ENCODE measurements at places on chromosomes 1 and 21.
A peak's percentile ranks its signal among the peaks of the same experiment; 100 is the strongest.

GRCh38 chr1:22318279-22318981, 133.2 kb upstream of the ZBTB40 start:
- DNase-seq: no peak

DNA sequence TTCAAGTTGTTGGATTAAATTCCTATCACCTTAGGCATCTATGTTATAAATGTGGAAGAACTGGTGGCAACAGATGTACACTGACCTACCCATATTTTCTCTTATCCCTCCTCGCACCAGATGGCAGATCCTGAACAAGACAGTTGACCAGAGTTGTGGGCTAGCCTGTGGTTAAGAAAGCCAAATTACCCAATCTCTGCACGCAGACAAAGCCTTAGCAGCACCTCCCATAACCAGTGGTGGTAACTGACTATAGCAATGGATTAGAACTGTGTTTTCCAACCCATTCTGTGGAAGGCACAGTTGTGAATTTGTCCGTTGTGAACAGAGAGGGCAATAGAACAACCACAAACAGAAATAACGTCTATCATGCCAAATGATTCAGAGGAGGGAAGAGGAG, 20.6 kb downstream of the ABCB10 start:
- no peak for DNase-seq

DNA sequence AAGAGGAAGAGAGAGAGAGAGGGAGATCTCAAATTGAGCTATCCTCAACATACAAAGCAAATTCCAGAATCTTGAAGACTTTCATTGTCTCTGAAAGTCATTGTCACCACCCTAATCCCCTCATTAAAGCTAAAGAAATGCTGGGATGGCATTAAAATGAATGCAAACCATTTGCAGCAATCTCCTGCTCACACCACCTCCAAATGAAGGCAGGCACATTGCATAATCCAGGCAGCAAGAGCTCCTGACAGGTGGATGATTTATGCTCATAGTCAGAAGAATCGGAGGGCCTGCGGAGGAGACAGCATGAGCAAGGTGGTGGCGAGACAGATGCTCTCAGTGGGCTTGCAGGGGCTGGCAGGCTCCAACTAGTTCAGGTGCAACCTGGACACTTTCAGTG, 90.2 kb downstream of the ESRRG start:
- no peak for DNase-seq

DNA sequence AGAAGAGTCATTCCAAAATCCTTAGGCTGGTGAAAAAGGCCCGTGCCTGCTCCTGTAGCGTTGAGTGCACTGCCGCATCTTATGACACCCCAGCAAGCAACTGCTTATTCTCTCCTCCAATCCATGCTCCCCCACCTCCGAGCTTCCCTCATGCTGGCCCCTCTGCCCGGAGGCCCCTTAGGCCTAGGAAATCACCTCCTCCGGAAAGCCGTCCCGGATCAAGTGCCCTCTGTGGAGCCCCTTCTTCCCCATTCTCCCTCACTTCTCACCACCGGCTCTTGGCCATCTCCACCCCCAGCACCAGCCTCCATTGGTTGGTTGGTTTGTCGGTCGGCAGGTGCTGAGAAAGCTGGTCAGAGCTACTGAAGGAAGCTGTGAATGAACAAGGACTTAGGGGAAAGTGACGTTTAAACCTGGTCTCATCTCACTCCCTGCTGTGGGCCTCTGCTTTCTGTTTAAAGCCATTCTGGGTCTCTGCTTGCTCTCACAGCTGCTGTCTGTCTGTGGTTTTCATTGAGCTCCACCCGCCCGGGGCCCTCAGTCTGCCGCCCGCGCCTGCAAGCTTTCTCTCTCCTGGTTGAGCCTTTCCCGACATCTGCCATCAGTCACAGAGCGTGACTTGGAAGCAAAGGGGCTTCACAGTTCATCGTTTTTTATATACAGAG, 122.2 kb downstream of the KCNN3 start:
- peak; percentile 16 for DNase-seq

DNA sequence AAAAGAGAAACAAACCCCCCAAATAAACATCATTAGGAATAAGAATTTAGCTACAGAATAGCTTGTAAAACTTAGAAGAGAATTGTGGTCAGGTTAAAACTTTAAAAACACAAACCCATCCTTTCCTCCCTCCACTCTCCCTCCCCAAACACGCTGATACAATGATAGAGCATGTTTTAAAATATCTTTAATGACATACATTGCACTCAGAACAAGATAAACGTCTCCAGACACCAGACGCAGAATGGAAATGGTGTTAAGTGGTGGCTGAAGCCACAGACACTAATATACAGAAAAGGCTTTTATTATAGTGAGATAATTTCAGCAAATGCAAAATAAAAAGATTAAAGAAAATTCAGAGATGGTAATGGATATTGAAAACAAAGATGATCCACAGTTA, 58.9 kb upstream of the SAMD13 start:
- no peak for DNase-seq

- DNase-seq: no peak
These were observed 63.2 kb upstream of the EFHD2 start for GRCh38 chr1:15346346-15347030.

DNA sequence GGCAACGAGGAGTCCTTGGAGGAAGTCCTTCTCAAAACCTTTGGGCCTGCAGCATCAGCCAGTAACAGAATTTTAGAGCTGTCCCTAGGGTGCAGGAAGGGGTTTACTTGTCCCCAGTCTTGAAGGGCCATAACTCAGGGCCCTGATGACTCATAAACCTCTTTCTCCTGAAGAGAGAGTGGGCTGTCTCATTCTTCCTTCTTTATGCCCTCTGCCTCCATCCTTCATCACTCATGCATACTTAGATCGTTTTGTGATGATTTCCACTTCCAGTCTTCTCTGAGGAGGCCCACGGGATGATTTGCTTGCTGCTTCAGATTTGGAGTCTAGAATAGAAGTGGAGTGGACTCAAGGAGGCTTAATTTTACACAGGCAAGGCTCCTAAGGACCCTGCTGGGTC, 60.2 kb downstream of the NDUFS5 start:
- no peak for DNase-seq

DNA sequence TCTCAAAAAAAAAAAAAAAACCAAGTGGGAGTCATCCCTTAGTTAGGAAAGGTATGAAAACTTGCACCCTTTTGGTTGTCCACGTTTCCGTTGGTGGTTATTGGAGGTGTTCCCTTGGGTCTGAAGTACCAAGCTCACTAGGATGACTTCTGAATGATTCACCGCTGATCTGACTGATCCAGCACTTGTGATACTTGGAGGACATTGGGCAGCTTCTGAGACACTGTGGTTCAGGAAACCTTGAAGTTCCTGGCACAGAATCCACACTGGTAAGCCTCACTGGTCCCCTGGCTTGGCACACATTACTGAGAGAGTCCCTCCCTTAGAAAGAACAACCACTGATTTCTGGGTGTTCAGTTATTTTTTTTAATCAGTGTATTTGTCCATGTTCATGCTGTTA, 91.9 kb downstream of the RYR2 start:
- no peak for DNase-seq

DNA sequence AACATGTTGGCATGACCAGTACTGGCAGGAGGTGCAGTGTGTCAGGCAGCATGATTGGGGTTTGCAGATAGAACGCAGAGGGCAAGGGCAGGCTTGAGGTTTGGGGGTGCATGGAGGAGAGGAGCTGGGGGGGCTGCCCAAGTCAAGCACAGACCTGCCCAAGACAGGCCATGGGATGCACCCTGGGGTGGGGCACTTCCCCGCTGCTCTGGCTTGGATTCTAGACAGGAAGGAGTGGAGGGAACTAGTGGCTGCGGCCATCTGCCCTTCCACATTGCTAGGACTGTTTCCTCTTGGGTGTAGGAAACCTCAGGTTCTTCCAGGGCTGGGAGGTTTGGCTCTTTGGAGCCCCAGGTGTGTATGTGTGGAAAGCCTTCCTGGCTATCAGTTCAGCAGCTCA, 3.0 kb downstream of the PDXK start:
- DNase-seq: no peak

GRCh38 chr1:41241749-41242341, at the start of gene SCMH1:
TSS of gene SCMH1 (minus strand) at chr1:41242306. CDS start at chr1:41186133, 56,173 bp downstream.
- DNase-seq: peak; percentile 31

GRCh38 chr1:206415942-206416341, 54.3 kb upstream of the IKBKE start:
- no peak for DNase-seq

DNA sequence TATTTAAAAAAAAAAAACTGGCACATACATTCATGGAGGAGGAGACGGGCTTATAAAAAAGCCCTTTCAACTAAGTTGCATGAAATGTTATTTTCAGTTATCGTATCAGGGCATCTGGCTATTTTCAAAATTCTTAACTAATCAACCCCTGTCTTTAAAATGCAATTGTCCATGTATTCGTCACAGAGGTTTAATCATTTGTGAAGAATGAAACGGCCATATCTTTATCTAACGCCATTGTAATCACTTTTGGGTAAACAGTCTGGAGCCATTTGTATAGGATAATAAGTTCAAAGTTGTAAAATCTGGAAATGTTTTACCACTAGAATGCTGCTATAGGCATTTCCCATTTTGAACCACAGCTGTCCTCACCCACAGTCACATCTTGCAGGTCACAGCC, 30.4 kb downstream of the SLC30A10 start:
- DNase-seq: no peak

DNA sequence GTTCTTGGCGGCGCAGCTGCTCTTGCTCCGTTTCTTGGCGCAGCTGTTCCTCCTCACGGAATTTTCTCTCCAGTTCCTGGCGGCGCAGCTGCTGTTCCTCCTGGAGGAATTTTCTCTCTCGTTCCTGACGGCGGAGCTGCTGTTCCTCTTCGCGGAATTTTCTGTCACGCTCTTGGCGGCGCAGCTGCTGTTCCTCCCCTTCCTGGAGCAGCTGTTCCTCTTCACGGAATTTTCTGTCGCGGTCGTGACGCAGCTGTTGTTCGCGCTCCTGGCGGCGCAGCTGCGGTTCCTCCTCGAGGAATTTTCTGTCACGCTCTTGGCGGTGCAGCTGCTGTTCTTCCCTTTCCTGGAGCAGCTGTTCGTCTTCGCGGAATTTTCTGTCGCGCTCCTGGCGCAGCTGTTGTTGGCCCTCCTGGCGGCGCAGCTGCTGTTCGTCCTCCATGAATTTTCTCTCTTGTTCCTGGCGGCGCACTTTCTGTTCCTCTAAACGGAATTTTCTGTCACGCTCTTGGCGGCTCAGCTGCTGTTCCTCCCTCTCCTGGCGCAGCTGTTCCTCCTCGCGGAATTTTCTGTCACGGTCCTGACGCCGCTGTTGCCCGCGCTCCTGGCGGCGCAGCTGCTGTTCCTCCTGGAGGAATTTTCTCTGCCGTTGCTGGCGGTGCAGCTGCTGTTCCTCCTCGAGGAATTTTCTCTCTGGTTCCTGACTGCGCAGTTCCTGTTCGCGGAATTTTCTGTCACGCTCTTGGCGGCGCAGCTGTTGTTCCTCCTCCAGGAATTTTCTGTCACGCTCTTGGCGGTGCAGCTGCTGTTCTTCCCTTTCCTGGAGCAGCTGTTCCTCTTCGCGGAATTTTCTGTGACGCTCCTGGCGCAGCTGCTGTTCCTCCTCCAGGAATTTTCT, 7.0 kb downstream of the TCHH start:
- DNase-seq: no peak

GRCh38 chr1:219066631-219067349, 106.9 kb upstream of the LYPLAL1 start:
- no peak for DNase-seq

- no peak for DNase-seq
These were observed 43.6 kb downstream of the AKNAD1 start for GRCh38 chr1:108813326-108813725.

GRCh38 chr1:84510165-84510564, 3.8 kb upstream of the GNG5 start:
- DNase-seq: no peak

GRCh38 chr21:37842163-37842919, 73.9 kb downstream of the KCNJ6 start:
- DNase-seq: no peak

GRCh38 chr1:16286122-16286521, 49.1 kb upstream of the CPLANE2 start:
- DNase-seq: no peak

DNA sequence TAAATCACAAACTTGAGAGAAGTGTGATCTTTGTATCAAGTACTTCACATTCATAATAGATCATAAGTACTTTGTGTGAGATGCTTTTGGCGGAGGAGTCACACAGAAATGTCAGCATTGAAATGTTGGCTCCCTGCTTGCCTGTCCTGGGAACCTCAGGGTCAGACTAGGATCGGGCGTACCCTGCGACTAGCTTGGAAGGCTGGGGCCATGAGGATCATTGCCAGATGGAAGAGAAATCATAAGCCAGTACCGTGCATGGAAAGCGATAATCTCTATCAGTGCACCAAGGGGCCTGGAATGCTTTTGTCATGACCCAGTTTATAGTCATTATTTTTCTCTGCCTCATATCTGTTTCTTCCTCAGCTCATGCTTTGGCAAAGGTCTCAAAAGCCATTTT, 35.5 kb downstream of the MTR start:
- DNase-seq: no peak

GRCh38 chr1:30048905-30049304, 674.5 kb downstream of the MATN1 start:
- DNase-seq: no peak

DNA sequence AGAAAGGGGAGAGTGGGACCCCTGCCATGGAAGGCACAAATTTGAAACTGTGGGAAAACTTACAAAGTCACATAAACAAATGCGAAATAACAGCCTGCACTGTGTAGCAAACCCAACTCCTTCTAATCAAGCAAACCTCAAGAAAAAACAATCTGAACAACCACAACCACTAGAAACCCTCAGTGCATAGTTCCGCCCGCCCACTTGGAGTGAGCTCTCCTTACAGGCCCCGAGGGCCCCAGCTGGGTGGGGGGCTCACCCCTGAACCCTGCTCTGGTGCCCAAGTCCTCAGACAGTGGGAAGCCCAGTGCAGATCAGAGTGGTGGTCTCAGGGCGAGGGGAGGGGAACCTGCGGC, 931 bp upstream of the MXRA8 start:
- DNase-seq: no peak

- DNase-seq: no peak
These were observed 23.4 kb upstream of the TDRD10 start for GRCh38 chr1:154478639-154479038.

DNA sequence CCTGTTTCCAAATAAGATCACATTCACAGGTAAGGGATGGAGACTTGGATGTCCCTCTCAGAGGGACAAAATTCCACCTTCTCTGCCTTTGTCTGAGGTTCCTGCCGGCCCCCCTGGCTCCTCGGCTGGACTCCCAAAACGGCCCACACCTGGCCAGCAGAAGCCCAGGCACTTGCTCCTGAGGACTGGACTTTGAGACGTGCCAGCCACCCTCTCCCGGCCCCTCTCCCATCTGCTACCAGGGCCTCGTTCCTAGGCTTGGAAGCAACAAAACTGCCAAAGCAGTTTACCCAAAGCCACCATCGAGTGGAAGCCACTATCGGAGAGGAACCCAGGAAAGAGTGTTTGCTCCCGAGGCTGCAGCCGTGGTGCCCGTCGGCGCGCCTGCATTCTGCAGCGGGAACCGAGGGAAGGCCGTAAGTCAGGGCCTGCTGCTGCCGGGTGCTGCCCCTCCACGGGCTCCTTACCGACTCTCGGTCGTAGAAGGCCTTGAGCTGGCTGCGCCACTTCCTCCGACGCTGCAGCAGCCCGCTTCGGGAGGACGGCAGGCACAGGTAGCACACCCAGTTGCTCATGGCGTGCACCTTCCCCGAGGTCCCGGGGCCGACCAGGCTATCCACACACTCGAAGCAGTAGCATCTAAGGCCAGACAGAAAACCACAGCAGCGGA, 3.5 kb downstream of the DNMT3L start:
- DNase-seq: no peak
